ENCODE measurements at places on chromosomes 6 and 20. TPM values are rescaled to one million over a fixed set of nuclear protein-coding genes. Genes with fewer than 3 reads are reported as not detected.

SYCP2 gene
- 7.9 TPM for total RNA-seq

DNAH8 gene
- total RNA-seq: 0.03 TPM

RPRD1B gene
- total RNA-seq: 33.2 TPM

CST7 gene
- 178 TPM for total RNA-seq

LPA gene
- total RNA-seq: not detected

SIRPB1 gene
- 7.1 TPM for total RNA-seq
